Activated gamma-delta T cell treated with Interleukin-2 at 50 U/mL for 16 hours (primary cell): ENCODE measurements at places on chromosomes 2 and 18.

- DNase-seq, result no peak
Measured at GRCh38 chr2:121865914-121866313, 110.5 kb downstream of the TSN start.

DNA sequence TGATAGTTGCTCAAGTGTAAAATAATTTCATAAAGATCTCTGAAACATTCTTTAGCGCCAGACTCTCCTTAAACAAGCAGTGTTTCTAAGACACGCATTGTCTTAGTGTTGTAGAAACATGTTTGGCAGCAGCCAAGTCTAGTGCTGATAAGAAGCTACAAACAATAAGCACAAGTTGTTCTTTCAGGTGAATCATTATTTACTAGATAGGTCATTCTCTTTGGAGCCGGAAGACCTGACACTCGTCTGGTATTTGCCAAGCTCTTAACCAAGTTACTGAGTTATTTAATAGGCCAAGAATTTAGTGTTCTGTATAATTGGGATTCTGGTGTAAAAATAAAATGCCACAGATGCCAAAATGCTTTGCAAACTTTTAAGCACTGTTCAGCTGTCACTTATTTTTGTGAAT, 852.1 kb downstream of the CPS1 start:
- DNase-seq, result no peak

- no peak for DNase-seq
Measured at GRCh38 chr2:36567711-36568408, 30.1 kb downstream of the FEZ2 start.

- no peak for DNase-seq
Measured at GRCh38 chr2:29323961-29324360, 208.7 kb downstream of the CLIP4 start.

DNA sequence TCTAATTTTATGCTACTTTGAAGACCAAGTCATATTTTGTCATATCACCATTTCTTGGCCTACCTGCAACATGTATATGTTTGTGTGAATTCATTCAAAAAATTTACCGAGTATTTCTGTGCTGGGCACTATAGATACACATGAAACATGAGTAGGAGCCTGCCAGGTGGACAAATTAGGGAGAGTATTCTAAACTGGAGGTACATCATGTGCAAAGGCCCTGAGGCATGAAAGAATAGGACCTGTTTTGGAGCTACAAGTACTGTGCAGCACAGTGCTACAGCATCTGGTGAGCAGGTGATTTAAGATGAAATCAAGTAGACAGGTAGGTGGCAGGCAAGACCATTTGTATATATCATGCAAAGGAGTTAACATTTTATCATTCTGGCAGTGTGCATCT, 152.9 kb downstream of the MYO3B start:
- no peak for DNase-seq
